Karpas-422 (cell line): ENCODE measurements at places on chromosomes 3 and 15. TPM values are rescaled to one million over a fixed set of nuclear protein-coding genes. Genes with fewer than 3 reads are reported as not detected.

DNA sequence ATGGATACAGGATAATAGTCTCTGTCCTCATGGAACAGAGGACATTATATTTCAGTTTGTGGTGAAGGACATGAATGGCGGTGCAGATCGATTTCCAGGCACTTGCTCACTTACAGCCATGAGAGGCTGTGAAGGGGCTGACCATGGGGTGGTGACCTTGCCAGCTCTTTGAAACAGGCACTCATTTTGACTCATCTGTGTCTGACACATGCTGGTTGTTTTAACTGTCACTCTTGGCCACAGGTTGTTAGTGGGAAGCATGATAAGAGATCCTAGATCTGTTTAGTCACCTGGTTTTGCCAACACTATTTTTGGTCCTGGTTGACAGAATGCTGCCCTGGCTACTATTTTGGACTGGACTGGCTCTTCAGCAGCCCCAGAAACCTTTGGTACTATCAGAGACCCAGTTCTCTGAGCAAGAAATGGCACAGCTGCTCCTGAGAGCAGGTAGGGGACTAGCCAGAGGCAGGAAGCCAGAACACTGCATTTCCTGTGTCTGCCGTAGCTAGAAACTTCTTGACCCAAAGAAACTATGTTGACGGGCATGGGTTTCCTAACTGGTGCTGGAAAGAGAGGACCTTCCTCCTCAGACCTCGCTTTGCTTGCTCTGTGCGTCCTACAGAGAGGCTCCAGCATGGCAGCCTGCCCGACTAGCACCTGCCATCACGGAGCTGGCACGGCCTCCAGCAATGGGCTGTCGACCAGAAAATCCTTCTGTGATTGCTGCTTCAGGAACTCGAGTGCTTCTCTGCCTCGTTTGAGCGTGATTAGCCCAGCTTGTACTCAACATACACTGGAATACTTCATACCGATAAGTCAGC lies 6.3 kb downstream of the PXYLP1 start:
- DNase-seq, result no peak

- peak; percentile 94 for DNase-seq
Observed at GRCh38 chr3:112111785-112112402, 21.2 kb downstream of the GCSAM start.

Gene HHATL
- total RNA-seq, result not detected in 2 replicates

Gene FBXO45
- total RNA-seq, result 14.4 and 15.2 TPM in 2 replicates

Gene GOLGA6D
- total RNA-seq, result not detected in 2 replicates

Gene SUMF1
- 9.4 and 13.5 TPM in 2 replicates for total RNA-seq

DNA sequence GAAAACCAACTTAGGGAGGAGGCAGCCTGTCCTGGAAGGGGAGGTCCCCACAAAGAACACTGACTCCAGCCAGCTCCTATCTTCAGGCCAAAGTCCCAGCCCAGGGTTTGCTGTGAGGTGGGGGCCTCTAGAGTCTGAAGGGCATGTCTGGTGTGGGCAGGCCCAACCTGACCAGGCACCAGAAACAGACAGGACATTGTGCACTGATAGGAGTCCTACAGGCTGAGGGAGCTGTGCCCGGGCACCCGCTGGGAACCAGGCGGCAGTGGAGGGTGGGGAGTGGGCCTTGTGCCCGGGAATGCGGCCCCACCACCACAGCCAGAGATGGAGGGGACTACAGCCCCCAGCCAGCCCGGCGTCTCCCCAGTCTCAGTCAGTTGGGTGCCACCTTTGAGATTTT lies 161.4 kb downstream of the WNT7A start:
- no peak for DNase-seq

DNA sequence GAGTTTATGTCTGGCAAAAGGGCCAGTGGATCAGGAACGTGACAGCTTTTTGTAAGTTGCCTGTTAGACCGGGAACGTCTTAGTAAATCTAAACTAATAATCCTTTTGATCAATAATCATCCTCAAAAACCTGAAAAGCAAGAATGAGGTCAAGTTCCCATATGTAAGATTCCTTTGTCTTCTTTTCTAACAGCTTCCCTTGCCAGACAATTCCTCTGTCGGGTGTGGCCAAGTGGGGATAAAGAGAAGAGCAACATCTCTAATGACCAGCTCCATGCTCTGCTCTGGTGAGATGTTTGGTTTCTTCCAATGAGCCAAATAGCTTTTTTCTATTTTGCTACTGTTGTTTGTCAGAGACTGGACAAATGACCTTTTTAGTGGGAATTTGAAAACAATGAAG lies 19.8 kb downstream of the FANCD2OS start:
- DNase-seq, result no peak

DNA sequence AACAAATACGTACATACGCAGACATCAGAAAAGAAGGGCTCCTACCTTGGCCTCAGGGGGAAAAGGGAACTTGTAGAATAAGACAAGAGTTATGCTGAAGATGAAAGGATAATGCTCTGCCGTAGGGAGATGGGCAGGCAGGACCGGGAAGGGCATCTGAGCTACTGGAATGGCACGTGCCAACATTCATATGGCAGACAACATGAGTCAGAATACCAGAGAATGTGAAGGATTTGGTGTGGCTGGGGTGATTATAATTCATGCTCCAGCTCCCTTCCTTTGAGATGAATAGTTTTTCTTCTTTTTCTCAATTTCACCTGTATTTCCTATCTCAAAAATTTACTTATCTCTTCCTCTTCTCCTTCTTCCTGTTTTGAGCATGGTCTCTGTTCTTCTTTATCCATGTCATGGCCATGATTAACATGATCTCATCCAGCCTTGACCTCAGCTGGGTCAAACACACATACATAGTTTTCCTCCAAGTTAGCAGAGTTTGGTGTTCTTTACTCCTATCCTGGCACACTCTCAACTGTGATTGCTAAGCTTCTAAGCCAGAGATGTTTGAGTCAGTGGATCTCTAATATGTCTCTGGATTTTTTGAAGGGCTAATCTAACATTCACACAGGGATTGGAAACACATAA lies 507.0 kb downstream of the FOXP1 start:
- no peak for DNase-seq

GRCh38 chr3:81363816-81364215 lies 397.6 kb downstream of the GBE1 start:
- DNase-seq, result no peak

- DNase-seq, result no peak
Observed at GRCh38 chr3:106825962-106826605, 551.2 kb upstream of the CCDC54 start.

DNA sequence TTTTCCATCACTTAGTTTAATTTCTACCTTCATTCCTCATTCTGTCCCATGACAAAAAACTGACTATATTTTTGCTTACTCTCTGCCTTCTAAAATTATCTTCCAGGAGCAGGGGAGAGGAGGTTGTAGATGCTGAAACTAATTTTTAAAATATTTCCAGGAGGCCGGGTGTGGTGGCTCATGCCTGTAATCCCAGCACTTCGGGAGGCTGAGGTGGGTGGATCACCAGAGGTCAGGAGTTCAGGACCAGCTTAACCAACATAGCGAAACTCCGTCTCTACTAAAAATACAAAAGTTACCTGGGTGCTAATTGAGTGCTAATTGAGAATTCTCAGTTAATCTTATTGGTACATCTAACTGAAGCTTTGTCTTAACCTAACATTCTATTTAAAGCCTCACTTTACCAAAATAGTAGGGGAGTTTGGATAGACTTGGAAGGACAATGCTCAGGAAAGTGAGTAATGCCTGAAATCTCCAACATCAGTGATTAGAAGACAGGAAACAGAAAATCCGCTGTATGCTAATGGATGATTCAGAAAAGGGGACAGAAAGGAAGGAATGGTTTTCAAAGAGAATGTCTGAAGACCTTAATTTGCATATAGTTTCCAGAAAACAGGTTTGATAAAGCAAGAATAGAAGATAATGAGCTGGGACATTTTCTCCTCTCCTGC lies 336.1 kb downstream of the GBE1 start:
- DNase-seq, result no peak

DNA sequence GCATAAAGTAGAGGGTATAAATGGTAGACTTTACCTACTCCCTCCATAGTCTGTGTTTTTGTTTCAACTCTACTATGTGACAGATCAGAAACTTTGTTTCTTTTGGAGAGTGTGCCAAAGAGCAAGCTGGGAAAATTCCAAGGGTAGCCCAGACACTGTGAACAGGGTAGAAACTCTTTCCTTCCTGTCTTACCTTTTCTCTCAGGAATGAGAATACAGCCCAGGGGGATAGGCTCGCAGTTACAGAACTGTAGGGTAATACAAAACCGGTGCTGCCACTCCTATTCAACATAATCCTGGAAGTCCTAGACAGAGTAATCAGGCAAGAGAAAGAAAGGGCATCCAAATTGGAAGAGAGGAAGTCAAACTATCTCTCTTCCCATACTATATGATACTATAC lies 256.3 kb downstream of the CPNE4 start:
- DNase-seq, result no peak

Gene CNTN3
- not detected in 2 replicates for total RNA-seq

GRCh38 chr15:49286649-49287404 lies 116.8 kb downstream of the GALK2 start:
- no peak for DNase-seq

DNA sequence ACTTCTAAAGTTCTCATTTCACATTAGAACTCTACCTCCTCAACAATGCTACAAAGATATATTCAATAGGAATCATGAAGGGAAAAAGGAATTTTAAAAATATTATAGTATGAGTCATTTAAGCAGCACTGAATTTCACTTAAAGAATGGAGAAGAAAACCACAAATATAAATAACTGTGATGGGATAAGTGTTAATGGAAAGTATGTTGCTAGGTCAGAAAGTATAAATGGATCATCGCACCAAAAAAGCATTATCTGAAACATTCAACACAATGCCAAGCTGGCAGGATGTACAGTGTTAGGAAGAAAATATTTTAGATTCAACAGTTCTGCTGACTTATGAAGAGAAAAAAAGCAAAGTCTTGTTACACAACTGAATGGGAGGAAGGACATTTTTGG lies 101.4 kb downstream of the TFG start:
- no peak for DNase-seq

DNA sequence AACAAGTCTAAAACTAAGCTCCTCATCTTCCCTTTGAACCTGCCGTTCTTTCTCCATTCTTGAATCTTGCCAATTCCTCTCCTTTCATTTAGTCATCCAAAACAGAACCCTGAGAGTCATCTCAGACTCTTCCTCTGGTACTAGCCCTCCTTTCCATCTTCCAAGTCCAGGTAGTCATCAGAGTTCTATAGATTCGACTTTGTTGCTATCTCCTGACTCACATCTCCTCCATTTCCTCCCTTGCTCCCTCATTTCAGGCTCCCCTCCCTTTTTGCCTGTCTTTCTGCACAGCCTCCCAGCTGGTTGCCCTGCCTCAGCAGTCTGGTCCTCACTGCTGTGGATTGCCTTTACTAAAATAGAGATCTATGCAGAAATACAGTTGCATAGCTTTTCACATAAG lies 4.7 kb downstream of the ATG7 start:
- DNase-seq, result no peak

DNA sequence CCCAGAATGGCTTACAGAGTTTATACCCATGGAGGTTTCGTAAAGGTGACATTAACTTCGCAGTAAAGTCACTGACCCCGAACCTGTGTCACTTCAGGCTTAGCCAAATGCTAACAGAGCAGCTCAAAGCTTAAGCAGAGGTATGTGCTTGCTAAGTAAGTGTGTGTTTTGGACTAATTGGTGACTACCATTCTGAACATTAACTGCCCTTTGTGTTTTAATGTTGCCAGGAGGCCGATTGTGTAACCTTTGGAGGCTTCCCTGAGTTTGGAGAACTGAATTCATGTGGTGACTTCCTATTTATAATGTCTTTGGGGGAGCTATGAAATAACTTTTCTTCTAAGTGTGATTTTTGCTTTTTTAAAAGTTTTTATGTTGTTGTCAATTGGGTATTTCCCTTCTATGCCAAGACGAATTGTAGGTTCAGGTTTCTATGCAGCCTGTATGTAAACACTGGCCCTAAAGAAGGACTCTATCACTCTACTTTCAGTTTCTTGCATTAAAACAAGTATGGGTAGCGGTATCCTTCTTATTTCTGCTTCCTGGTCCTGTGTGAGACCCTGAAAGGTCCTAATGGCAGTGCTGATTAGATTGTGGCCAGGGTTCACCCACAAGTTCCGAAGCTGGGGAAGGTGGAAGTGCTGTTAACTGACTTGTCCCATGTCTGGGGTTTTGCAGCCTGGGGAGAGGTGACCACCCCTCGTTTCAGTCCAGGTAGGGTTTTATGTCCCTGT lies 86.3 kb downstream of the IGF1R start:
- DNase-seq, result no peak

Gene GABRB3
- not detected in 2 replicates for total RNA-seq

DNA sequence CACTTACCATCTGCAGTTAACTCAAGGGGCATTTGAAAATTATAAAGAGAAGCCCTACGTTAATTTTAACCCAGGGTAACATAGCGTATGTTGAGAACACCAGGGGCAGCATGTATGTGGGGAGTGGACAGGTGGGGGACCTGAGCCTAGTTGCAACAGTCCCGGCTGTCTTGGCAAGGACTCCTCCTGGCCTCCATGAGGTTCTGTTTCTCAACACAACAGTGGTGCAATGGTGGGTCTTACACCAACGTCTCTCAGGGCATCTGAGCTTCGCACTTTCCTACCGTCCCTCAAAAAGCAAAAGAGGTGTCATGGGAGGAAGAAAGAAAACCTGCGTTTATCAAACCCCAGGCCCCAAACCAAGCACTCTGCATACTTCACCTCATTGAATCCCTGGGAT lies 50.6 kb downstream of the MGLL start:
- no peak for DNase-seq

DNA sequence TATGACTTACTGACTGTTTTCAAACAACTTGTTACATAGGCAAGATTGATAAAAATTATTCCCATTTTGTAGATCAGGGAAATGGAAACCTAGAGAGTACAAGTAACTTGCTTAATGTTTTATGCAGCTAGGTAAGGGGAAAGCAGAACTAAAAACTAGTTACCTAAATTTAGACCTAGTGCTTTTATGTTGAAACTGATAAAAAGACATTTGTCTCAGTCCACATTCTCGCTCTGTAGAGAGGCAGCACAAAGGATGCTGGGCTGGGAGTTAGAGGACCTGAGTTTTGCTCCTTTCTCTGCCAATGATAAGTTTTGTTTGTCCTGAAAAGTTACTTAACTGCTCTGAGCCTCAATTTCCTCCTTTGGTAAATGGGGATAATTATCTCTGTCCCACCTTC lies 17.4 kb downstream of the TIMP4 start:
- no peak for DNase-seq

GRCh38 chr3:102714567-102714966 lies 279.8 kb downstream of the ZPLD1 start:
- no peak for DNase-seq

GRCh38 chr15:60396100-60396499 lies 1.7 kb downstream of the ANXA2 start:
- no peak for DNase-seq
